Right cardiac atrium (tissue), 5 donors: ENCODE measurements at places on chromosomes 7 and 10. TPM values are rescaled to one million over a fixed set of nuclear protein-coding genes. Genes with fewer than 3 reads are reported as not detected.

DNA sequence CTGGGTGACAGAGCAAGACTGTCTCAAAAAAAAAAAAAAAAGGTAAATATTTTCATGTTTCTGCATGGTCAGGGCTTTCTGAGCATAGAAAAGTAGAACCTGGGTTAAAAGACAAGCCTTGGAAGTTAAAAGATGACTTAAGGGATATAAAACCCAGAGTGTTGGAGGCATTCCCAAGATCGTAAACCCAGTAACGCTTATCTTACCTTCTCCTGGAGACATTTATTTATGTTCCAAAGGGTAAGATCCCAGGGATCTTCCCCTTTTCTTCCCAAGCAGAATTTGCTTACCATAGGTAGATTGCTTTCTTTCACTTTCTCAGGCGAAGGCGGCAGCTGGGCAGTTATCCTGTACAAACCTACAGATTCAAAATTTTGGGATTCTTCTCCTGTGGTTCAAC, 22.2 kb downstream of the SUGCT start:
- DNase-seq, result no peak

DNA sequence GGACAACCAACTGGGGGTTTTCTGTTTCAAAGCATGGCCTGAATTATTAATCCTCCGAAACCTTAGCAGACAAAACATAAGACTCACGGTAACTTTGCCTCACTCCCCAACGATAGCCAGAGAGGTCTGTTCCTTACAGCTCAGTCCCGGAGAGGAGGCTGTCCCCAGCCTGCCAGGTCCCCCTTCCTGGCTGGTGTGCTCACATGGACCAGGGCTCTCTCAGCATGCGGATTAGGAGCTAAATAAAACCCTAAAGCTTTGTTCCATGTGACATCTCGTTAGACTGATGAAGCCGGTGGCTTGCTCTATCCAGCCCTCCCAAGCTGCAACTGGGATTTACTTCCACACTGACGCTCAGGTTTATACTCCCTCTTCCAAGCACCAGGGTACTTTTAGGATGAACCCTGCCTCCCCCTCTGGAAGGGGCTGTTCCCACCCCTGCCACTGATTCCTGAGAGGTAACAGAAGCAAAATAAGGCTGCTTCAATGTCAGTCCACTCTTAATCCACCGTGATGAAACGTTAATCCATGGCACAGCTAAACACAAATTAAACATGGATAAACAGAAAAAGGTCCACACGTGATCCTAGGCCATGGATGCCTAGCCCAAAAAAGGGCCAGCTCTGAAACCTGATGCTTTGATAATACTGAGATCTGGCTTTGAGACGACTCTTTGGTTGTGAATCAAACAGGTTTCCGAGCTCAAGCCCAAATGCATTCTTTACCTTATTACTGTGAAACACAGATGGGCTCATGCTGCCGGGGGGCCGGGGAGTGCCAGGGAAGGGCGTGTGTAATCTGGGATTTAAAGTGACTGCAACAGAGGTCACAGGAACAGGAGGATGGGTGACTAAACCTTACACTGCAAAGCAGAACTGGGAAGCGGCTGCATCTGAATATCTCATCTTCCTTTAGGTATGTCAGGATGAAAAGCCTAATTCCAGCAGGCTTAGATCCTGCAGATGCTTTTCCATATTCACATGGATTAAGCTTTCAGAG, 86.2 kb downstream of the ZRANB1 start:
- DNase-seq, result no peak

DNA sequence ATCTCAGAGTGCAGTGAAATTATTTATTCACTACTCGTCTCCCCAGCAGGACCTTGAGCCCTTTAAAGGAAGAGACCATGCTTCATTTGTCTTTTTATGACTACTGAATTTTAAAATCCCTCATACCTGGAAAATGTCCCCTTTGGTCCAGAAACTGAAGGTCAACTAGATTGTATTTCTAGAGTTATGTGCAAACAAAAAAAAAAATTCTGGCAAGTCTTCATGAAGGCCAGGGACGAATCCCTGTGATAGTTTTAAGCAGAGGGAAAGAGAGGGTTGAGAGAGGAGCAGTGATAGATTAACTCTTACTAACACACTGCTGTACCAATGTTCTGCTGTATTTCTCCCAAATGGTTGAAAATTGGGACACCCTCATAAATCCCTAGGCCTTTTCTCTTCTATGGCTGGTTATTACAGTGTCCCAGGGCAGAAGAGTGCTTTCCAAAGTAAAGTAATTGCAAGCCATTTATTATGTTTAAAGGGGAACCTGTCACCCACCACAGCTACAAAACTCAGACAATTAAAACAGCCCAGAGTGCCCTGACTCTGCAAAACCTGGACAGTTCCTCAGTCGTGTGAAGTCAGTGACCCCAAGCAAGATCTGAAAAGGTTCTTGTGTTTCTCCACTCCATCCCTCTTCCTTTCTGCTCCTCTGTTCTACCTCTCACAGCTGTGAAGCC, 182.8 kb upstream of the AOAH start:
- DNase-seq, result no peak

Gene CALHM3
- total RNA-seq, result not detected

DNA sequence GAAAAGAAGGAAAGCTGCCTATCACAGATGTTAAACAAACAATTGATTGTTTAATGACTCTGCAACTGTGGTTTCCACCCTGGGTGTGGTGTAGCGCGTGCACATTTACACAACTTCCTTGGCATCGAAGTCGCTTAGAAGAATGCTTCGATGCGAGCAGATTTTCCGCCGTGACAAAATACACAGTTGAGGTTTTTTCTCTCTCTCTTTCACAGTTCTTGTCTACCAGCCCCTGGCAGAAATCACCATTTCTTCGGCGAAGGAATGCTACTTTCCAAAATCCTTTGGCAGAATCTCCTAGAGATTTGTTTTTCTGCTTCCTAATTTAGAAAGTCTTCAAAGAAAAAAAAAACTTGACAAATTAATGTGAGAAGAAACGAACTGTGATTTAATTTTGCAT, 70.7 kb upstream of the C1QL3 start:
- DNase-seq, result peak; percentile 53

Gene SFTPD
- total RNA-seq, result 0.79 TPM

- DNase-seq, result no peak
Observed at GRCh38 chr10:88116971-88117626, 253.7 kb downstream of the PTEN start.

DNA sequence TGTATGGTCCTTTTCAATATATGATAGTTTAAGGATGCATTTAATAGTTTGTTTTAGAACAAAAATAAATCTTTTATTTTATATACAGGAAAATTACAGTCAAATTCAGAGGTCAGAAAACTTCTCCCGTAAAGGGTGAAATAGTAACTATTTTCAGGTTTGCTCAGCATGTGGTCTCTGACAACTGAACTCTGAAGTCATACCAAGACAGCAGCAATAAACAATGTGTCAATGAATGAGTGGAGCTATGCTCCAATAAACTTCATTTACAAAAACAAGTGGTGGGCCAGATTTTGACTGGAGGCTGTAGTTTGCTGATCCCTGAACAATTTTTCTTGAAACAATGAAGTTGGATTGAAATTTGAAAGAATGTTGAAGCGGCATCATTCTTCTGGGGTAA, 123.6 kb downstream of the ZNF248 start:
- no peak for DNase-seq
